ENCODE measurements at places on chromosomes 7 and 10.

- no peak for DNase-seq
Observed at GRCh38 chr7:125814100-125814499, 884.5 kb upstream of the POT1 start.

GRCh38 chr7:37452346-37452745 lies 3.7 kb upstream of the ELMO1 start:
- DNase-seq: no peak

DNA sequence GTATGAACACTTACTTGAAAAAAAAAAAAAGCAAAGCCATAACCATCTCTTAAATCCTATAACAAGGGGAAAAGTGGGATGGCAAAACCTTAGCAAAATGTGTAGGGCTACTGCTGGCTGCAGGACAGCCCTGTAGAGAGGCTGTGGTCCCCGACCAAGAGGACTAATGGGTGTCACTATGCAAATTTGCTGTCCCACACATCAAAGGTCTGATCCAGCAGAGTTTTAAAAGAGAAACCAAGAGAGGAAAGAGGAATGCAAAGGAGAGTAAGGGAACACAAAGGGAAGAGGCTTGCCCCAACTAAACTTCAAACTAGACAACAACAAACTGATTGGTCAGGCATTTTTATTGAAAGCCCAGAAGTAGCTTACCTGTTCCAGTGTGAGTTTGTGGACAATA lies 3.1 kb upstream of the ZNRF2 start:
- DNase-seq: no peak

DNA sequence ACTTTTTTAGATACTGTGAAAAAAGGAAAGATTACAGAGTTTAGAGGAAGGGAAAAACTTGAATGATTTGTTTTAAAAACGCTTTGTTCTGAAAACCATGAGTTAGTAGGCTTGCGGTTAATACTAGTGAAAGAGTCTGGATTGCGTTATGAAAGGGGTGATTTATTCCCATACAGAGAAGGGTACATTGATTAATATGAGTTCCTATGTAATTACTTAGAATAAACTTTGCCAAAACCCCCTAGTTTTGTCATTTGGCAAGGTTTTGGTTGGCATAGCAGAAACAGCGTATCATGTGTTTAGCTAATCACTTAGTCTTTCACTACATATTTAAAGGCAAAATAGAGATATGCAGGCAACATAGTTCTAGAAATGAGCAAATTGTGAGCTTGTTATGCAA lies 91.2 kb upstream of the POT1 start:
- DNase-seq: no peak

DNA sequence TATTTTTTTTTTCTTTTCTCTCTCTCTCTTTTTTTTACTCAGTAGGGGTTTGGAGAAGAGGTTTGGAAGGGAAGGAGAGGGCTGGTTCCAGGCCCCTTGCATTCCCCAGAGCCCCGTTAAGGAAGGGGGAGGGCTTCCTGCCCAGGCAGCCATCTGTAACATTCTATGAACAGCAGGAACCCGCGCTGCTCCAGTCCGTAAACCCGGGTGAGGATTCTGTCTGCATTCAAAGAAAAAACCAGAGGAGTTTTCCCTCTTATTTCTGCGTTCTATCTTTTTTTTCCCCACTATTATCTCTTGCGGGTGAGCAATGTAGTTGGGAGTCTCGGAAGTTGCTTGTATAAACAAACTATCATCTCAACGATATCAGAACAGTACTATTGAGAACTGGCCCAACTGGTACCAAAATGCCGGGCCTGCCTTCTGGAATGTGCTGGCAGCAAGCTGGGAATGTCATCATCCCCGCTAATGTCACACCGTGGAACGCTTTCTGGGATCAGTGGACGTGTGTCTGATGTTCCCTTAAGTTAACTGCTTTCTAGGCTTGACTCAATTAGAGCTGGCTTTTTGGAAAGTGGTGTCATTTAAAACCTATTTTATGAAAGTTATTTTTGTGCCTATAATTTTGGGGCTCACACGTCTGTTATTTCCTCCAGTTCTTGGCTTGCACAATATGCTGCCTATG lies 153.1 kb upstream of the MEOX2 start:
- no peak for DNase-seq

- DNase-seq: no peak
Observed at GRCh38 chr7:121140790-121141189, 152.3 kb downstream of the CPED1 start.

DNA sequence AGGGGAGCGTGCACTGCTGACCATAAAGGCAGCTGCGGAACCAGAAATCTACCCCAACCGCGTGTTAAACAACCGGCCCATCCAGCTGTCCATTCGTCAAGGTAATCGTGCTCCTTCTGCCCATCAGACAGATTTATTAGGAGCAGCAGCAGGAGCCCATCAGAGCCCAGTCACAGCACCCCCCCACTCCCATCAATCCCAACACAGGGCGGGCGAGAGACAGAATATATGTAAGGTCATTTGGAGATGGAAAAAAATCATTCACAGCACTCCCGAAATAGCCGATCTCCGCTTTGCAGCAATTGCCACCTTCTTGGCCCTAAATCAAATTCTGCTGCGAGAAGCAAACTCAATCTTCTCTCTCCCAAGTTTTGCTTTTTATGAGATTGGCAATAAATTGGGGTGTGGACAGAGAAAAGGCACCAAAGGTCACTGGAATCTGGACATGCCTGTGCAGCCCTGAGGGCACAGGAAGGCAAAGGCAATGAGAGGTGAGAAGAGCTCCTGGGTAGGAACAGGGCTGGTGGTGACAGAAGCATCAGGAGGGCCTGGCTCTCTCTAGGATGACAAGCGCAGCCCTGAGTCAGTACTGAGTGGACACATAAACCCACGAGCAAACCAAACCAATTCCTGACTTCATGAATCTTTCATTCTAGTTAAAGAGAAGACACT lies 145.0 kb upstream of the ZMIZ1 start:
- DNase-seq: no peak

GRCh38 chr7:101597941-101598340 lies 31.2 kb downstream of the MYL10 start:
- no peak for DNase-seq

DNA sequence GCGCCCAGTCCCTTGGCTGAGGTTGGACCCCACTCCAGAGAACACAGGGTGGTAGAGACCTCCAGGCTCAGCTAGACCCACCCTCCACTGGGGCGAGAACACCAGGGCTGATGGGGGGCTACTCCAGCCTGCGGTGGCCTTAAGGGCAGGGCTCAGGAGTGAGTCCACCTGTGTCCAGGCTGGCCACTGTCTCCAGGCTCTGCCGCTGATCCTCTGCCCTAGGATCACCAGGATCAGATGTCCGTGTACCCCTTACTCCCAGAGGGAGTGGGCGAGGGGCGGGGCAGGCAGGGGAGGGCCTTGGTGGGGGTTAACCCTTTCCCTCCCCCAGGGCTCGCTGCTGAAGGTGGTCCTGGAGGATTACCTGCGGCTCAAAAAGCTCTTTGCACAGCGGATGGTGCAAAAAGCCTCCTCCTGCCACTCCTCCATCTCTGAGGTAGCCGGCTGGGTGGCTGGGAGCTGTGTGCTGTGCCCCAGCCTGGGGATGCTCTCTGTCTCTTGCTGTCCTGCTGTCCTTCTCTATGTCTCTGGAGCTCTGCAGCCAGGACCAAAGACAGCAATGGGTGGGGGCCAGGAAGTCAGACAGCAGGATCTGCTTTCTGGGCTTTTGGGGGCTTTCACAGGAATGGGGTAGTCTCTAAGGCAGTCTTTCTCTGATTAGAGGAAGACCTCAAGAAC lies 38.0 kb downstream of the PSAP start:
- DNase-seq: no peak

- DNase-seq: no peak
Observed at GRCh38 chr7:20030417-20030816, 186.8 kb downstream of the MACC1 start.

GRCh38 chr10:14153570-14154055 lies 177.1 kb downstream of the FRMD4A start:
- DNase-seq: no peak

DNA sequence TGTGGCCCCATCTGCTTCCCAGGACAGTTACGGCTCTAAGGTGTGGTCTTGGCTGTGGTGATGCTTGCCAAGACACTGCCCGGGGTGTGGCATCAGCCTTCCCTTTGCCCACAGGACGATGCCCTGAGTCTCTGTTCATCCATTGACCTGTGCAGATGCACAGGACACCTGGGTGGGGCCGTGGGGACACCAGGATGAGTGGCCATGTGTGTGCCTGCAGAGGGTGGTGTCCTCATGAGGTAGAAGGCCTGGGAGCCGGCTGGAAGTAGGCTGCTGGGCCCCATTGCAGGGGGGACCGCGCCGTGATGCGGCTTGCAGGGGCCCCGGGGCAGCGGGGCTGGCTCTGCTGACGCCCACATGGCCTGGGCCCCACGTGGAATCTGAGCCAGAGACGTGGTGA lies 22.4 kb upstream of the PWWP2B start:
- DNase-seq: no peak

- DNase-seq: no peak
Observed at GRCh38 chr7:86158111-86158510, 485.6 kb upstream of the GRM3 start.

- no peak for DNase-seq
Observed at GRCh38 chr7:127194571-127194970, 58.2 kb downstream of the GRM8 start.

DNA sequence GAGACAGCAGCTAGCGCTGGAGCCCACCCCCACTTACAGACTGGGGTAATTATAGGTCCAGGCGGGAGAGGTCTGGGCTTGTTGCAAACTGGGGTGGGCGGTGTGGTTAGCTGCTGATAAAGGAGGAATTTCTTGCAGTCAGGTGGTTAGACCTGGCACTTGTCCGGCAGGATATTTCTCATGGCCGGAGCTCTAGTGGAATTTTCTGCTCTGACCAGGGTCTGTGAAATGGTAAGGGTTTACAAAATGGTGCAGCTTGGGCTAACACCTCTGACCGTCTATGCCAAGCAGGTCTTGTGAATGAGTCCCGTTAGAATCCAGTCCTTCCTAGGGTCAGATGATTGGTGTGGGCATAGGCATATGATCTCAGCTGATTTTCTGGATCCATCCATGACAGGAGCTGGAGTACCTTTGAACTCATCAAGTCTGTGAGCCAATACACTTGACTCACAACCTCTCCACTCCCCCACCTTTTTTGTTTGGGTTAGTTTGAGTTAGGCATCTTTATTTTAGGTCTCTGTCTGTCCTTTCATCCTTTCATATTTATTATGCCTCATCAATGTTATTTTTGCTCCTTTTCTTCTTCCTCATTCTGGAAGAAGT lies 213.4 kb downstream of the SUGCT start:
- no peak for DNase-seq

DNA sequence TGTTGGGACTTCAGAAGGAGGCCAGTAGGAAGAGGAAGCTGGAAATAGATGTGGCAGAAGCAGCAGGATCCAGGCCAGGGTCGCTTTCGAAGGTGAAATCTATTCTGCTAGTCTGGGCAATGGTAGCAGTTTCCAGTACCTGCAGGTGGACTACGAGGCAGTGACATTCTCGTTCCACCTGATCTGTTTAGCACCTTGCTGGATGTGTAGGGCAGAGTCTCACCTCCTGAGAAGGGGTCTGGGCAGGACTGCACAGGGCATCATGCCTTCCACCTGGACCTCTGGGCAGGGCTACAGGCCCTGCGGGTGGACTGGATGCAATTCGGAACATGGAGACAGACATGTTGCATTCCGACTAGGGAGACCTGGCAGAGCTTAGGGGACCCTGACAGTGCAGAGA lies 254.8 kb upstream of the ZNF32 start:
- no peak for DNase-seq

DNA sequence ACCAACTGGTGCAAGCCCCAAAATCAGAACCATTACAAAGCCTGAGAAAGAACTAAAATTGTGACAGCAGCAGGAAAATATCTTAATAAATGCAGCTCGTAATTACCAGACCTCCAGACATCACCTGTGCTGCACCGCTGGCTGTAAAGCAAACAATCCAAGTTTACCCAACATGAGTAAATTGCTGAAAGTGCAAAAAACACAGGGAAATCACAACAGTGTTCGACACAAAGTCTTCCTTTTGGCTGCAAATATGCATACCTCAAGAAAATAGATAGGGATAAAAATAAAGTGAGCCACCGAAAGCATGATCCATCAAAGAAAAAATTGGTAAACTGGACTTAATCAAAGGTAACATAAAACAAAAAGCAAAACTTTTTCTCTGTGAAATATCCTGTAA lies 101.7 kb downstream of the SLC16A9 start:
- DNase-seq: no peak

GRCh38 chr7:102842284-102842683 lies 70.5 kb upstream of the LRRC17 start:
- no peak for DNase-seq

DNA sequence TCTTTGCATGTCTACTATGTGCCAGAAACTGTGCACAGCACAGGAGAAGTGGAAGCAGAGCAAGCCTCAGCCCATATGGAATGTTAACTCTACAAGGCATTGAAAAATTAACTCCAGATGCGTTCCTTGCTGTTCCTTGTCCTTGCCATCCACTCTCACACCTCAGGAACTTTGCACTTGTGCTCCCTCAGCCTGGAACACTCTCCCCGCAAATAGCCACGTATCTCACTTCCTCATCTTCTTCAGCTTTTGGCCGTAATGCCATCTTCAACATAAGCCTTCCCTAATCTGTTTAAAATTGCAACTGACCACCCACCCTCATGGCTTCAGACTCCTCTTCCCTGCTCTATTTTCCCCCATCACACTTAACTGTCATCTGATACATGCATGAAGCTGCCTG lies 83.2 kb upstream of the CAPZA2 start:
- DNase-seq: no peak

DNA sequence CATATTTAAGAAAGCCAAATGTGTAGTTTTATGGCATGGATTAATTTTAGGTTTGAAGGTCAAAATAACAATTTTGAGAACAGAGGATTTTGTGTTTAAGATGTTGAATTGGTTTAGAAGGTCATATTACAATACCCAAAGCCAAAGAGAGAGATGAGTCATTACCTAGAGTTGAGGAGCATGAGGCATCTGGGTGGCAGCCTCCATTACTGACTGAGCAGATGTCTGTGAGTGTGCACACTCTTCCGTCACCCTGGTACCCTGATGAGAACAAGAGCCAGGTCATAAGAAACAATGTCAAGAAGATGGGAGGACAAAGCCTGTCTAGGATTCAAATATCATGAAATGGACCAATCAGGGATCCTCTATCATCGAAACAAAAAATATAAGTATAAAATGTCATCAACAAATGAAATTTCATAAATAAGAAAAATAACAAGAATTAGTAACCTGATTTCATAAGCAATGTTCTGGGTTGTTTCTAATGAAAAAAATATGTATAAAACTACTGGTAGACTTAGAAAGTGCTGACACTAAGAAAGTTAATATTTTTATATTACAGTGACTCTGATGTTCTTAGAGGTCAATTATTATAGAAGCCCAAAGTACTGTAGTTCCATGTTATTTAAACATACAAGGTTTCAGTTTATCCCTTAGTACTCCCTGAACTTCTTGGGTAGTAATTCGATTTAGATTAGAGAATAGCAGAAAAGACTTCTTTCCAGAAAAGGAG lies 20.0 kb downstream of the CUBN start:
- DNase-seq: no peak

DNA sequence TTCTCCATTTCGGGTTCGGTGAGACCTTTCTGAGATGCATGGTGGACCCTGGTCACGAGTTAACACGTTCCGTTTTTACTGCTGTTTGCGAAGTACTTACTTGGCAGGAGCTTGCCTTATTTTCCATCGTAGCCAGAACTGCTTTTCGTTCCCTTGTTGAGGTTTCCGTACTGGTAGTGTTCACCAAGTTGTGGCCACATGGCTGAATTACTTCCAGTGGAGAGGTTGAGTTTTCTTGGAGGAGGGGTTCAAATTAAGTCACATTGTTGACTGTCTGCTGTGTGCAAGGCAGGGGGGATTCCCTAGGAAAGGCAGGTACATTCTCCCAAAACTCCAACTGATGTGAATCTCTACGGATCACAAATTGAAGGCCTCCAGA lies 4.0 kb downstream of the MXI1 start:
- no peak for DNase-seq

GRCh38 chr7:93851536-93851935 lies 39.0 kb downstream of the TFPI2 start:
- DNase-seq: no peak
